Activated CD4-positive, alpha-beta T cell treated with anti-CD3 and anti-CD28 coated beads, Interleukin-2, amount 50 U/mL, for 16 hours (primary cell): ENCODE measurements at places on chromosomes 11 and 22.

GRCh38 chr11:122157653-122158161 is 41.7 kb upstream of the BLID start:
- DNase-seq: no peak

GRCh38 chr11:132655187-132655855 is 877.0 kb downstream of the OPCML start:
- no peak for DNase-seq

GRCh38 chr11:2737866-2738265 is 38.1 kb upstream of the KCNQ1OT1 start:
- no peak for DNase-seq

DNA sequence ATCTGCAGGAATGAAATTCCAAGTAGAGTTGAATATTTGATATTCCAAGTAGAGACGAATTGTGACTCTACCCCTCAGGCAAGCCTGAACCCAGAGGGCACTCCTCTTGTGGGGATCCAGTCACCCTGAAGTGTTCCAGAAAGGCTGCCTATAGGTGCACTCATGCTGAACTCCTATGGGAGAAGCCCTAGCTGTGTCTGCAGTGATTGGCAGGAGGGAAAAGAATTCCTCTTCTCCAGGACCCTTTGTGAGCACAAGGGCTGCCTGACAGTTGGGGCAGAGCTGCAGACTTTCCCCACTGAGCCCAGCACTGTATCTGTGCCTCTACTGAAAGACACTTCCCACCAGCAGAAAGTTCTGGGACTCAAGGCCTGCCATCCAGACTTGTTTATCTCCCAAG is 35.0 kb downstream of the BBOX1 start:
- no peak for DNase-seq

- DNase-seq: peak; percentile 7
These were observed 43.6 kb downstream of the TMEM135 start for GRCh38 chr11:87081358-87081757.

GRCh38 chr11:30717009-30717408 is 130.9 kb upstream of the MPPED2 start:
- no peak for DNase-seq

- DNase-seq: no peak
These were observed 57.0 kb downstream of the PRMT3 start for GRCh38 chr11:20444535-20444934.

- DNase-seq: no peak
These were observed 38.3 kb downstream of the RAB30 start for GRCh38 chr11:83033371-83033770.

DNA sequence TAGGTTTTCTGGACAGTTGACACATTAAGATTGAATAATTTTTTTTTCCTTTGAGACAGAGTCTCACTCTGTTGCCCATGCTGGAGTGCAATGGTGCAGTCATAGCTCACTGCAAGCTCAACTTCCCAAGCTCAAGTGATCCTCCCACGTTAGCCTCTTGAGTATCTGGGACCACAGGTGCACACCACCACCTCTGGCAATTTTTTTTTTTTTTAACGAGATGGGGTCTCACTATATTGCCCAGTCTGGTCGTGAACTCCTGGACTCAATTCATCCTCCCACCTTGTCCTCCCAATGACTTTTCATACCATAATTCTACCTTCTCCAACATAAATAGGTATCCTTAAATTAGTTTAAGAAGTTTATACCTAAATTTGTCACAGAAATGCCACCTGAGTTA is 8.5 kb downstream of the EIF4ENIF1 start:
- DNase-seq: no peak

DNA sequence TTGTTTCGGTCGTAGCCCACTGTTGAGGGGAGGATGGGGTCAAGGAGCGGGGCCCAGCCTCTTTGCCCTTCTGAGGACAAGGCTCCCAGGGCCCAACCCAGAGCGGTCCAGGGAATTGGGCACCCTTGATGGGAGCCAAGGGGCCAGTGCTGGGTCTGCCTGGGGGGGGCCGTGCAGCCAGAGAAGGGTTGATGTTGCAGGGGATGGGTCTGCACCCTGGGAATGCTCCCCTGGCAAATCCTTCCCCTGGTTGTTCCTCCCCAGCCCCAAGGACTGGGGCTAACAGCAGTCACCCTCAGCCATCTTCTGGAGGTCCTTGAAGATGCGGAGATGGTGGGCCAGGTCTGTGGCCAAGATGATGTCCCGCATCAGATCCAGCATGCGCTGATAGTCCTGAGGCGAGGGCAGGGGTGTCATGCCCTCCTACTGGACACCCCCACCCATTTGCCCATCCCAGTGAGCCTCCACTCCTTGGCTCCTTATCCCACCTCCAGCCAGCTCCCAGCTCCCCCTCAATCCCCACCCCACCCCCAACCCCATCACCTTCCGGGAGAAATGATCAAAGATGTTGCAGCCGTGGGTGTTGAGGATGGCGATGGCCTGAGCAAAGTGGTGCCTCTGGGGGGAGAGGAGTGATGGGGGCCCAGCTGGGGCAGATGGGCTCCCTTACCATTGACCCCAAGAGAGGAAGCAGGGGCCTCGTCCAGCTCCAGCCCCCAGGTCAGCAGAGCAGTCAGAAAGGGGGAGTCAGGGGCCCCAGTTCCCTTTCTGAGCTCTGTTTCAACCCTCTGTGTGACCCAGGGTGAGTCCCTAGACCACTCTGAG is 95.0 kb downstream of the PDE2A start:
- no peak for DNase-seq

DNA sequence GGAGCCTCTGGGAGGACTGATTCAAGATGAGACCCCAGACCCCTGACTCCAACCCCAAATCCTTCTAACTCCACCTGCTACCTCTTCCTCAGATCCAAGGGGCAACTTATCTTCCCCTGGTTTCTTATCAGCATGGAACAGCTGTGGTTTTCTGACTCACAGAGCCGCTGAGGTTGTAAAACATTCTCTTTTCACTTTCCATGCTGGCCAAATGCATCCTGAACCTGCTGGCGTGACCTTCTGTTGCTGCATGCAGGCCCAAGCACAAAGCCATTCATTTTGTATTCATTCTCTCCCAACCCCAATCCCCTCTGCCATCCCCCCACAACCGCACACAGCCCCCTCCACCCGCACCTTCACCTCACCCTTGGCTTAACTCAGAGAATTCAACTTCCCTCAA is 70.3 kb downstream of the SEZ6L start:
- DNase-seq: no peak

GRCh38 chr11:17354601-17354991 is 3.0 kb downstream of the NCR3LG1 start:
- peak; percentile 74 for DNase-seq
